ENCODE measurements at places on chromosomes 2 and 18. TPM values are rescaled to one million over a fixed set of nuclear protein-coding genes. Genes with fewer than 3 reads are reported as not detected.

Gene LYPD6B
- 17.0 TPM for total RNA-seq

Gene RAB17
- total RNA-seq, result 4.9 TPM

Gene CYS1
- 14.2 TPM for total RNA-seq

Gene ARL4C
- 18.3 TPM for total RNA-seq

Gene CXCR1
- total RNA-seq, result not detected

Gene NRBP1
- total RNA-seq, result 90.0 TPM

DNA sequence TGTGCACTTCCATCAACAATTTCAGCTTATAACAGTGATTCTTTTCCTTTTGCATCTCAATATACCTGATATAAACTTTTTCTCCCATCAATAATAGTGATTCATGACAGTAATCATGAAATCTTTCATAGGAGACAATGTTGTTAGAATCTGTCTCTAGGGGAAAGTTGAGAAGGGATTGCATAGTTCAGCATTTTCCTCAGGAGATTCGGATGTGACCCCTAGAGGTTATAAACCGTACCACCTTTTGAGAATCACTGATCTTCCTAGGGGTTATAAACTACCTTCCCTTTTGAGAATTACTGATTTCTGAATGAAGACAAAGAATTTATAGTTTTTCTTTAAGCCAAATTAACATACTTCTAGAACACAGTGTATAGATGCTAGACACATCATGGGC, 53.0 kb upstream of the GALNT3 start:
- no peak for DNase-seq
- H3K27me3 ChIP-seq, result no peaks in the 10 kb centered on the region
- no peaks in the 10 kb centered on the region for H3K36me3 ChIP-seq
- no peaks in the 10 kb centered on the region for H3K4me1 ChIP-seq
- no peak overlapping the region for H3K4me3 ChIP-seq

- H3K36me3 ChIP-seq, result no peaks in the 10 kb centered on the region
- DNase-seq, result no peak
- no peaks in the 10 kb centered on the region for H3K27me3 ChIP-seq
Observed at GRCh38 chr2:207883002-207883780, 113.5 kb upstream of the FZD5 start.

GRCh38 chr2:150939087-150939486, 322.6 kb downstream of the RBM43 start:
- no peaks in the 10 kb centered on the region for H3K27me3 ChIP-seq
- H3K4me1 ChIP-seq, result no peaks in the 10 kb centered on the region
- H3K36me3 ChIP-seq, result no peaks in the 10 kb centered on the region
- H3K4me3 ChIP-seq, result no peak overlapping the region
- no peak for DNase-seq

GRCh38 chr2:171185941-171186340, 25.2 kb upstream of the TLK1 start:
- no peak overlapping the region for H3K27ac ChIP-seq
- no peaks in the 10 kb centered on the region for H3K27me3 ChIP-seq
- no peak for DNase-seq
- H3K4me1 ChIP-seq, result peaks cover 2% of the 10 kb centered on the region
- H3K36me3 ChIP-seq, result no peaks in the 10 kb centered on the region

DNA sequence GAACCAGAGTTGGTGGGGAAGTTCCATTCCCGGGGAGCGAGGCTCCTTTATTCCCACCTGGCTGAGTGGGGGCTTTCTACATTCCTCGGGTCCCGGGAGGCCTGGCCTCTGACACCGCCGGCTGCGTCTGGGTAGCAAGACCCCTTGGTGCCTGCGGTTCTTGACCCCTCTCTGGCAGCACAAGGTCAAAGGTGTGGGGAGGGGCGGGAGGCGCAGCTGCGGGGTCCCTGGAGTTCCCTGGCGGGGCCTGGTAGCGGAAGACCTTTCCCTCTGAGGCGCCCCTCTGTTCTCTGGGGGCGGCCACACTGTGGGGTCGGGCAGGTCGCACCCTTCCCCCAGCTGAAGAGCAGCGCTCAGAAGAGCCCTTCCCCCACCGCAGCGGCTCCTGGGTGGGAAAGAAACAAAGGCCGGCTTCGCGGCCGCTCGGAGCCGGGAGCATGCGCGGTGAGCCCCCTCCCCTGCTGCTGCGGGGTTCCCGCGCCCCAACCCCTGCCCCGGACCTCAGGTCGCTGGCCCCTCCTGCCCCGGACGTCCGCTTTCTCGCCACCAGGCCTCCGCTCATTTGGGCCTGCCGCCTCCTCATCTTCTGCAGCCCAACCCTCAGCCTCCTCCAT, 146.3 kb downstream of the ANKRD44 start:
- peak overlapping the region; percentile 37 for H3K4me3 ChIP-seq
- no peak overlapping the region for H3K27ac ChIP-seq
- DNase-seq, result peak; percentile 24
- no peaks in the 10 kb centered on the region for H3K4me1 ChIP-seq

- H3K36me3 ChIP-seq, result no peaks in the 10 kb centered on the region
- DNase-seq, result no peak
- H3K27ac ChIP-seq, result no peak overlapping the region
- H3K4me3 ChIP-seq, result no peak overlapping the region
- peaks cover 23% of the 10 kb centered on the region for H3K4me1 ChIP-seq
Observed at GRCh38 chr2:11753886-11754699, 7.7 kb downstream of the LPIN1 start.

- no peaks in the 10 kb centered on the region for H3K27me3 ChIP-seq
- H3K27ac ChIP-seq, result no peak overlapping the region
- H3K36me3 ChIP-seq, result no peaks in the 10 kb centered on the region
Observed at GRCh38 chr2:207113414-207113813, 52.3 kb downstream of the KLF7 start.

DNA sequence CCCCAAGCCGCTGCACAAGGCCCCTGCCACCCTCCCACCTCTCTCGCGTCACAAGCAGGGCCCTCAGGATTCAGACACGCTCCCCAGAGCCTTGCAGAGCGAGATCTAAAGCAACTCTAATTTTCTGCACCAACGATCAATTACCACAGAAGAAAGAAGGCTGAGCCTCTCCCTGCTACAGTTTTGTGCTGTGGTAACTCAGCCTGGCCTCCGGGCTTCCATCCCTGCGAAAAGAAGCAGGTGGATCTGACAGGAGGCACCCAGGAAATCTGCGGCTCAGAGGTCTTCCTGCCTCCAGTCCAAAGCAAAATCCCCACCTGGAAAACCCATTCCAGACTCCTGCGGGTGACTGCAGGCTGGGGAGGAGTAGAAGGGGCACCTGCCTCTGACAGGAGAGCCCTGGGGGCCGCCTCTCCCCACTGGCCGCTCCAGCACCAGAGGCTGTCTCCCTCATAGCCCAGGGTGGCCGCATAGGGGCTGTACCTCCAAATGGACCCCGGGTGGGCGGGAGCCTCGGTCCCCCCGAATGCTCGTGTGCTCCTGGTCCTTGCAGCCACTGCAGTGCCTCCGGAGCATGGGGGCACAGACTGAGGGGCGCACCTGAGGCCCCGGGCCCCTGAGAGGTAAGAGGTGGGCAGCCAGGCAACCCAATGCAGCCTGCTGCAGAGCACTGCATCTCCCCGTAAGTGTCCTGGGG, 31.0 kb downstream of the PXDN start:
- H3K4me1 ChIP-seq, result peaks cover 47% of the 10 kb centered on the region
- H3K27ac ChIP-seq, result no peak overlapping the region
- DNase-seq, result no peak
- no peaks in the 10 kb centered on the region for H3K36me3 ChIP-seq
- H3K4me3 ChIP-seq, result no peak overlapping the region

- DNase-seq, result no peak
- H3K27me3 ChIP-seq, result no peaks in the 10 kb centered on the region
- no peak overlapping the region for H3K4me3 ChIP-seq
- H3K4me1 ChIP-seq, result peaks cover 3% of the 10 kb centered on the region
- H3K36me3 ChIP-seq, result no peaks in the 10 kb centered on the region
- no peak overlapping the region for H3K27ac ChIP-seq
Observed at GRCh38 chr18:11828786-11829432, 22.3 kb upstream of the CHMP1B start.

DNA sequence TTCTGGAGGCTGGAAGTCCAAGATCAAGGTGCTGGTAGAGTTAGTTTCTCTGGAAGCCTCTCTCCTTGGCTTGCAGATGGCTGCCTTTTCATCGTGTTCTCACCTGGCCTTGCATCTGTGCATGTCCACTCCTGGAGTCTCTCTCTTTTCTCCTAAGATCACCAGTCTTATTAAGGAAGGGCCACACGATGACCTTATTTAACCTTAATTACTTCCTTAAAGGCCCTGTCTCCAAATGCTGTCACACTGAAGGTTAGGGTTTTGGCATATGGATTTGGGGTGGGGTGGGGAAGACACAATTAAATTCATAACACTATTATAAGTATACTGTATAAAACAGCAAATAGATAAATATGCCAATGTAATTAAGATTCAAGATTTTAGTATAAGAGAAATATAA, 402.4 kb upstream of the HS6ST1 start:
- H3K27ac ChIP-seq, result no peak overlapping the region
- H3K4me1 ChIP-seq, result no peaks in the 10 kb centered on the region
- no peaks in the 10 kb centered on the region for H3K36me3 ChIP-seq
- no peak for DNase-seq
- no peaks in the 10 kb centered on the region for H3K27me3 ChIP-seq
- no peak overlapping the region for H3K4me3 ChIP-seq

GRCh38 chr2:171139860-171140259, 20.8 kb downstream of the TLK1 start:
- H3K4me3 ChIP-seq, result no peak overlapping the region
- H3K4me1 ChIP-seq, result no peaks in the 10 kb centered on the region
- no peak overlapping the region for H3K27ac ChIP-seq
- no peak for DNase-seq
- H3K36me3 ChIP-seq, result no peaks in the 10 kb centered on the region

DNA sequence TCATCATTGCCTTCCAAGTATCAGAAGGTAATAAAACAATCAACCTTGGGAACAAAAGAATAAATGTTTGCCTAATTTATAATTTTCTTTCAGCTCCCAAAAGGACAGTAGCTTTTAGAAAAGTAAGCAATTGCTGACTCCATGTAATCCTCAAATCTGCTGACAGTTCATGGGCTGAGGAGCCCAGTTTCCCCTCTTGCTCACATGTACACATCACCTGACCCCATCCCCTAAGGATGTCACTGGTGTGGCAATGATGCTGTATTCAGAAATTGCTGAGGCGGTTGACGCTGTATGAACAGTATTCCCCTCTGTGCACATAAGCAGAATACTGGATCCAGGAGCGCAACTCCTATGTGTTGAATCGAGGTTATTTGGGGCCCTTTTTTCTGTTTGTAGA, 56.1 kb upstream of the LYPD1 start:
- H3K4me3 ChIP-seq, result no peak overlapping the region
- H3K27ac ChIP-seq, result no peak overlapping the region
- H3K27me3 ChIP-seq, result no peaks in the 10 kb centered on the region
- no peak for DNase-seq

GRCh38 chr2:180227461-180227860, 220.4 kb upstream of the CWC22 start:
- no peaks in the 10 kb centered on the region for H3K4me1 ChIP-seq
- H3K36me3 ChIP-seq, result no peaks in the 10 kb centered on the region
- no peak overlapping the region for H3K4me3 ChIP-seq
- no peaks in the 10 kb centered on the region for H3K27me3 ChIP-seq
- DNase-seq, result no peak
- no peak overlapping the region for H3K27ac ChIP-seq

DNA sequence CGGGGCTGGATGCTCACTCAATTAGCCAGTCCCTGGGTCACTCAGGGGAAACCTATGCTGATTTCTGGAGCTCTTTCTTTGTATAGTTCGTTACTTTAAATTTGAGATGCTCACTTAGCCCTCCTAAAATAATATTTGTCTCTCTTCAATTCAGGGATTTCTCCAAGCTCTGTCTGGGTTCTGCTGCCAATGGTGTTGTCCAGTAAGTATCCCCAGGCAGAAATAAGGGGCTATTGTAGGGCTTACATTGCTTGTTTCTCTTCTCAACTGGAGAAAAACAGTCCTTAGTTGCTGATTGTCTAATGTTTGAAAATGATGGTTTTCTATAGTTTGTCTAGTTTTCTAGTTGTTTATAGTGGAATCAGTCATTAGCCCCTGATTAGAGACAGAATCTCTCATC, 5.0 kb downstream of the RAB6C start:
- no peak overlapping the region for H3K4me3 ChIP-seq
- DNase-seq, result no peak
- H3K27ac ChIP-seq, result no peak overlapping the region
- no peaks in the 10 kb centered on the region for H3K36me3 ChIP-seq
- H3K4me1 ChIP-seq, result no peaks in the 10 kb centered on the region
- no peaks in the 10 kb centered on the region for H3K27me3 ChIP-seq

DNA sequence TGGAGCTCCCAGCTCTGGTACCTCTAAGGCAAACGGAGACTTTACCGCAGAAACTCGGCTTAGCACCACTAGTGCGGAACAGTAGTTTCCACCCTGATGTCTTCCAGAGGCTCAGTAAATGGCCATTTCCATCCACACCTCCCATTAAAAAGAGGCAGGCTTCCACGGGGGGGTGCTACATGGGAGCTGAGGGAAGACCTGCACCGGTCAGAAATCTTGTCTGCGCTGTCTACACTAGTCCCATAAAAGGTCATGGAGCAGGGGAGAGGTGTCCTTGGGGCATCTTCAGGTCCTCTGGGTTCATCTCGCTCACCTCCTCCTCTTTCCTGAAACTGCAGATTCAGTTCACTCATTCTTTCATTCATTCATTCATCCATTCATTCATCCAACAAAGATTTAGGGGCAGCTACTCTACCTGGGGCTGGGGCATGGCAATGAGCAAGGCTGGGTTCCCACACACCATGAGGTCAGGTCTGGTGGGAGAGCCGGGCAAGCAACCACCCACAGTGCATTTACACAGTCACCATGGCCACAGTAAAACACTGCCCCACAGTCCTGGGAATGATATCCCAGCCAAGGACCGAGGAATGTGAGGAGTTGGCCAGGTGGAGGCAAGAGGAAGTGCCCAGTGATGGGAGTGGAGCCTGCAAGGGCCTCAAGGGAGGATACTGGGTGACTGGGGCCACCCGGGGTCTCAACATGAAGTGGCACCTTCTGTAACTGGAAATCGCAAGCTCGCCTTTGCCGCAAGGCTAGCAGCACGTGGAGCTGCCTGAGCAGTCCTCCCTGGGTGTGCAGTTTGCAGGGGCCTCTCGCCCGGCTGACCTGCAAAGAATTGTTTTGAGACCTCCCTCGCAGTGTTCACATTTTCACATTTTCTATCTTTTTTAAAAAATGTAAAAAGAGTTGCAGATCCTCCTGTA, 180.2 kb upstream of the RAB6C start:
- no peaks in the 10 kb centered on the region for H3K36me3 ChIP-seq
- H3K4me1 ChIP-seq, result no peaks in the 10 kb centered on the region
- DNase-seq, result no peak

- no peak overlapping the region for H3K27ac ChIP-seq
- no peak overlapping the region for H3K4me3 ChIP-seq
- no peaks in the 10 kb centered on the region for H3K36me3 ChIP-seq
- DNase-seq, result no peak
Observed at GRCh38 chr18:2070631-2071030, 500.7 kb downstream of the METTL4 start.

DNA sequence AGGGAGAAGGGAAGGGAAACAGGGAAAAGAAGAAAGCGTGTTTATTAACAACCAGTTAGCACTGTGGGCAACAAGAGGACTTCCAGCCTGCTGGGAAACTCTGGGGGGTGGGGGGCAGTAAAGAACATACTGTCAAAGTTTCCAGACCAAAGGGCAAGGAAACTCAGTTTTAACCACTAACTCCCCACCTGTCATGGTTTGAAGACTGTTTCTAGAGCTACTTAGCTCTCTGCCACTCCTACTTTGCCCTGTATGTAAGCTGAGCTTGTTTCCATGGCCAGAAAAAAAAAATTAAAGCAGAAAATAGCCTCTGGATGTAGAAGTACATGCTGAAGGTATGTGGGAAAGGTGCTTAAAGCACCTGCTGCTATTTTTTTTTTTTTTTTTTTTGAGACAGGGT, 11.0 kb upstream of the PTPN2 start:
- no peaks in the 10 kb centered on the region for H3K27me3 ChIP-seq
- H3K4me1 ChIP-seq, result peaks cover 13% of the 10 kb centered on the region
- no peak for DNase-seq
- H3K36me3 ChIP-seq, result no peaks in the 10 kb centered on the region
- H3K4me3 ChIP-seq, result no peak overlapping the region

Data from ovary (tissue), 10 donors.